Activated CD4-positive, alpha-beta T cell treated with anti-CD3 and anti-CD28 coated beads, Interleukin-2, amount 50 U/mL, for 16 hours (primary cell): ENCODE measurements at places on chromosomes 5 and 9.

GRCh38 chr5:163534492-163535094 is 29.2 kb downstream of the MAT2B start:
- DNase-seq, result no peak

GRCh38 chr5:179680780-179681401 is at the start of gene CBY3:
Gene CBY3, minus strand, starts transcription at chr5:179681034. Its CDS starts 116 bp downstream, at chr5:179680918.
- no peak for DNase-seq

- no peak for DNase-seq
Measured at GRCh38 chr9:12920437-12920836, 145.6 kb downstream of the LURAP1L start.

GRCh38 chr5:56984445-56984844 is 32.5 kb upstream of the MIER3 start:
- peak; percentile 25 for DNase-seq

GRCh38 chr5:141934099-141934844 is 10.6 kb downstream of the DELE1 start:
- DNase-seq, result no peak

DNA sequence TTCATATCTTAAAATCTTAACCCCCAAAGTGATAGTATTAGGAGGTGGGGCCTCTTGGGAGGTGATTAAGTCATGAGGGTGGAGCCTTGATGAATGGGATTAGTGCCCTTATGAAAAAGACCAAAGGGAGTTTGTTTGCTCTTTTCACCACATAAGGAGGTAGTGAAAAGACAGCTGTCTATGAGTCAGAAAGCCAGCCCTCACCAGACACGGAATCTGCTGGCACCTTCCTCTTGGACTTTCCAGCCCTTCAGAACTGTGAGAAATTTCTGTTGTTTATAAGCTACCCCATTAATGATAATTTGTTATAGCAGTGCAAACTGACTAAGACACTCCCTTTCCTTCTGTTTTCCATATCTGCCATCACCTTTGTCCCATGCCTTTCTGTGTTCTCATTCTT is 20.8 kb downstream of the IFNB1 start:
- no peak for DNase-seq

DNA sequence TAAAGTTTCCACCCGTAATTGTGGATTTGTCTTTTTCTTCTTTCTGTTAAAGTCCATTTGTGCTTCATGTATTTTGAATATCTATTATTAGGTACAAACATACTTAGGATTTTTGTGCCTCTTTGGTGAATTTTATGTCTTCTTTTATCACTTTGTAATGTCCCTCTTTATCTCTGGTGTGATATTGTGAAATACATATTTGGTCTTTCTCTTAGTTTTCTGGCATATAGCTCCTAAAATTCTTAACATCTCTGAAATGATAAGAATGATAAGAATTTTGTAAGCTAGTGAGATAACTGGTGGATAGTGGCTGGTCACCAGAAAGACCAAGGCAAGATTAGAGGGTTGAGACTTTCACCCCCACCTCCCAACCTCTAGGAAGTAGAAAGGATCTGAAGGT is 111.1 kb downstream of the KCTD16 start:
- DNase-seq, result no peak
